Thyroid gland (tissue), 4 donors: ENCODE measurements at places on chromosomes 11 and 22. TPM values are rescaled to one million over a fixed set of nuclear protein-coding genes. Genes with fewer than 3 reads are reported as not detected.

GRCh38 chr22:37260901-37261336 lies 16.9 kb upstream of the RAC2 start:
- no peaks in the 10 kb centered on the region for H3K27me3 ChIP-seq
- no peaks in the 10 kb centered on the region for H3K36me3 ChIP-seq
- no peaks in the 10 kb centered on the region for H3K4me1 ChIP-seq
- H3K4me3 ChIP-seq, result no peak overlapping the region
- no peak overlapping the region for H3K27ac ChIP-seq
- DNase-seq, result peak; percentile 46

- peaks cover 4% of the 10 kb centered on the region for H3K4me1 ChIP-seq
- DNase-seq, result peak; percentile 22
- H3K4me3 ChIP-seq, result peak overlapping the region; percentile 21
- no peaks in the 10 kb centered on the region for H3K27me3 ChIP-seq
- no peaks in the 10 kb centered on the region for H3K36me3 ChIP-seq
- no peak overlapping the region for H3K27ac ChIP-seq
Observed at GRCh38 chr11:67022341-67022933, 497 bp upstream of the SYT12 start.

- DNase-seq, result no peak
- H3K27ac ChIP-seq, result no peak overlapping the region
- H3K27me3 ChIP-seq, result no peaks in the 10 kb centered on the region
- H3K36me3 ChIP-seq, result no peaks in the 10 kb centered on the region
- peaks cover 29% of the 10 kb centered on the region for H3K4me1 ChIP-seq
Observed at GRCh38 chr11:3202305-3202704, 16.3 kb downstream of the MRGPRG start.

DNA sequence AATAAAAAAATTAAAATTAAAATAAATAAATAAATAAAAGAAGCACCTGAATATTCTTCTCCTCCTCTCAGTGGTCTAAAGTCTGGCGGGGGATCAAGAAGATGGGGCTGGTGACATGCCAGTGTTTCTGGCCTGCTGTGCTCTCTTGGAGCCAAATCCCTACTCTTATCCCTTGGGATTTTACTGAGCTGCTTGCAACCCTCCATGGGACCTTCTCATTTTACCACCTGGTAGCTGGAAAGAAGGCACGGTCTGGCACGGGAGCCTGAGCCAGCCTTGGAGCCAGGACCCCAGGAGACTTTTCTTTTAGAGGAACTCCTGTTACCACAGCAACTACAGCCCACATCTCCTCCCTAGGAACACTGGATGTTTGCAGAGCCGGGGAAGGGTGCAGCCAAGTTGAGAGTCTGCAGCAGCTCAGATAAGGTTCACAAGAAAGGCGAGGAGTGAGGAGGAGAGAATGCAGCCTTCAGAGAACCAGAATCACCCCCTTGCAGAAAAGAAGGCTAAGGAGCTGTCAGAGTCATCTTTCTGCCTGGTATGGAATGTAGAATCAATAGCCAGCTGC lies 21.4 kb downstream of the CD6 start:
- H3K27me3 ChIP-seq, result no peaks in the 10 kb centered on the region
- H3K4me3 ChIP-seq, result no peak overlapping the region
- no peak for DNase-seq
- H3K27ac ChIP-seq, result no peak overlapping the region
- no peaks in the 10 kb centered on the region for H3K36me3 ChIP-seq

The VWA5A gene
- 22.6 TPM for total RNA-seq

The C11orf21 gene
- 0.67 TPM for total RNA-seq

The MLC1 gene
- total RNA-seq, result not detected
